ENCODE measurements at places on chromosomes 7 and 10.

DNA sequence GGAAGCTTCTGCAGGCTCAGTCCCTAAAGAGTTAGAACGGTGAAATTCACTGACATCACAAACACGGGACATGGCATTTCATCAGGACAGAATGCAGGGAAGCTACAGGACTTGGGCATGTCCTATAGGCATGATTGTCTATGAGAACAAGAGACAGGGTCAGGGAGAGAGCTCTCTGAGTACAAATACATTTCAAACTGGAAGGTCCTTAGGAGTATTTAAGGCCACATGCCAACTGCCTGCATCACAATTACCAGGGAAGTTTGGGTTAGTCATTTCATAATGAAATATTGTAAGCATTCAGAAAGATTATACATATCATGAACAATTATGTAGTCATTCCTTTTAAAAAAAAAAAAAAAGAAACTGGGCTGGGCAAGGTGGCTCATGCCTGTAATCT is 71.3 kb downstream of the CREB3L2 start:
- peak; percentile 96 for DNase-seq

DNA sequence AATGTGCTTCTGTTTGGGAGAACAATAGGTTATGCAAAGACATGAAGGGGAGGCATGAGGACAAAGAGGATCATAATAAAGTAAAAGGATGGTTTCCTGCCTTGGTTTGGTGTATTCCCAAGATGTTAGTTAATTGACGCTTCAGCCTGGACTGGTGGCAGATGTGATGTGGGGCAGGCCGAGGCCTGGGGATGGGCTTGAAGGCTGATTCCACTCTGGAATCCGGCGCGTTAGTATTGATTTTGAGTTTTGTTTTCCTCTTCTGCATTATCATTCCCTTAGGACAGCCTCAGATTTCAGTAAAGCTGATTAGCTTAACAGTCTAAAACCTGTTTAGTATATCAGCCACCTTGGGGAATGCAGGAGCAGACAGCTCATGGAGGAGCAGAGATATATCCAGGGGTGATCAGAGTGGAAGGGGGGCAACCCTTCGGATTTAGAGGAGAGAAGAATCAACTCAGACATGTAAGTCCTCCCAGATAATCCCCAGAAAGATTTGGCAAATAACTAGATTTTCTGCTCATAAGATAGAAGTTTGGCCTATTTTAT is 159.8 kb upstream of the MTPN start:
- DNase-seq: no peak

GRCh38 chr7:45129181-45129800 is 17.8 kb upstream of the TBRG4 start:
- no peak for DNase-seq

DNA sequence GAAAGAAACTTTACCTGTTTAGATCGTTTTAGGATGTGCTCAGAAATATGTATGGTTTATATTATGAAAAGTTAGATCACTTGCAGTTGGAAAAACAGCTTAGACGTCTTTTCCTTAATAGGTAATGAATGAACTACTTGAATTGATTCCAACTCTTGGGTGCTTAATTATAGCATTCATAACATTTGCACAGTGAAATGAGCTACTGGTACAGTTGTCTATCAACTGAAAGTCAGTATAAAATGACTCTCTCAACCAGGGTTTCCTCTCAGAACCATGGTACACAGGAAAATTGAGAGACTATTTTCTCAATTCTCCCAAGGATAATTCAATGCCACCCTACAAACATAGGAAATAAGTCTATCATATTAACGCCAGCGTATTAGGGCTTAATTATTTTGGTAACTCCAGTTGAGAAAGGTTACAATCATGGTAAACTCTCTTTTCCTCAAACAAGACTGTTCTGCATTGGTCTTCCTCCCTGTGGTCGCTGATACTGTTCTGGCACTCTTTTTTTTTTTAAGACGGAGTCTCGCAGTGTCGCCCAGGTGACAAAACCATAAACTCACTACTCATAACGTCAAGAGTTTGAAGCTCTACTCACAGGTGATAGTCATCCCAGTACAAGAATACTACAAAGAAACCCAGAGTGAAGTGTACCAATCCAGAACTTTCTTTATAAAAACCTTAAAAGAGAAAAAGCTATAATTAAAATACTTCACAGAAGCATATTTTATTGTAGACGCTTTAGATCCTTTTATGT is 2.0 kb downstream of the ANLN start:
- DNase-seq: no peak

DNA sequence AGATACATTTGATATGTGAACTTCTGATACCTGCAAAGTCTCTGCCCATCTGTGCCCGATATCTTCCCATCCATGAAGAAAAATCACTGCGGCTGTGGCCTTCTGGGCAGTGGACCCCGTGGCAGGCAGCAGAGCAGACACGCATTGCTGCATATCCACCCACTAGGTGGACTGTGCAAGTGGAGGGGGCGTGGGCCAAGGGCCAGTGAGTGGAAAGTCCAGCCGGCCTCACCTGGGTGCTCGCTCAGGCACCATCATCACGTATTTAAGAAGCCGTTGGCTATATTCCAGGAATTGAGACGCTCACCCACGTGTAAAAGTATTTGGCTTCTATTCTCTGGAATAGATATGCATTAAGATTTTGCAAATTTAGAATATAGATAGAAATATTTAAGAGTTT is 30.8 kb upstream of the SLC13A1 start:
- DNase-seq: no peak

DNA sequence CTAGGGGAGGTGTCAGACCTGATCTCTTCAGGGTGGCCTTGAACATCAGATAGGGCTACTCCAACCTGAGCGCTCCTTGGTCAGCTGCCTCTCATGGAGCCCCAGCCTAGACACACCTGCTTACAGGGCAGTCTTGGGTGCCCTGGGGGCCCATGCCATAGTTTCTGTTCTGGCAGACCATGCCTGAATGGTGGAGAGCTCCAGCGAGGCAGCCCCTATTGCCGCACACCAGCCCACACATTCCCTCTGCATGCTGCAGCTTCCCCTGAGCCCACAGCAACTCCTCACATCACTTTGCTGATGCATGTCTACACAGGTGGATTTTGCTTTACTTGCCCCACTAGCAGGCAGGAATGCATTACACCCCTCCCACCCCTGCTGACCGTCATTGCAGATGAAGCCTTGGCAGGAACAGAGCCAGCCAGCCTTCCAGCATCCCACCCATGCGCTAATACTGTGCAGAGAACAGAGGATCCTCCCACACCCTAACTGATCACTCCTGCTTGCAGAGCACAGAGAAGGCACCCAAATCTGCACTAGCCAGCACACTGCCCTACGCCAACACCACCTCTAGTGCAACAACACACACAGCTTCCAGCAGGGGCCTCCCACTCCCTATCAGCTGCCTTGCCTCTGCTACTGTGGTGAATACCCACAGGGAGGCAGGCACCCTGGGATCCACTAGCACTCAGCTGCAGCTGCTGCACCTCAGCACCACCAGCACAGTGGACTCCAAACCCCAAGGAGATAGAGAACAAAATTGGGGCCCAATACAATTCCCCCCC is 43.0 kb upstream of the GRM3 start:
- DNase-seq: no peak

DNA sequence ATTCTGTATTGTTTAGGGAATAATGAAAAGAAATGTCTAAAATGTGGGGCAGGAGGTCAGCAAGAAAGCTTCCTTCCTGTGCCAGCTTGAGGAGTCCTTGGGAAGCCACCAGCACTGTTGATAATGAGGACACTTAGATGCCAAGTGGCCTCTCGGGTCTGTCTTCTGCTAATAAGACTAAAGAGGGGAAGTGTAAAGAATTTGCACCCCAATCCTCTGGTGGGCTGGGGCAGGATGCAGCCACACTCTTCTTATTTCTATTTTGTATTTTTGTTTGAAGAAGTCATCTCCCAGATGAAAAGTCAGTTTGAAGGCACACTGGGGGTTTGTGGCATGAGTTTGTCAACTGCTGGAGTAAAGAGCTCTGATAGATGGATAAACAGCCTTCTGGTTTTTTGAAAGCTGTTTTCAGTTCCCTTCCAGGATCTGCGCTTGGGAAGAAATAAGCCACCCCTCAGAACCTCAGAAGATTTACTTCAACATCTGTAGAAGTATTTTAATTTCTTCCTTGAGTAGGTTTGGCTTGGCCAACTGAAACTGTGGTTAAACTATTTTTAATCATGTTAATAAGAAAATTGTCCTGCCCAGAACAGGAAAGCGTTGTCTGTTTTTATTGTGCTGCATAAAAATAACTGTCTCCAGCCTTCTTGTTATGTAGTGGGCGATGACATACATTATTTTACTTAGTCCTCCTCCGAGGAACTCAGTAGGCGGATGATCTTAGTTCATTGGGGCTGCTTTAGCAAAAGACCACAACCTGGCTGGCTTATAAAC is 128.8 kb upstream of the GPR26 start:
- DNase-seq: no peak

DNA sequence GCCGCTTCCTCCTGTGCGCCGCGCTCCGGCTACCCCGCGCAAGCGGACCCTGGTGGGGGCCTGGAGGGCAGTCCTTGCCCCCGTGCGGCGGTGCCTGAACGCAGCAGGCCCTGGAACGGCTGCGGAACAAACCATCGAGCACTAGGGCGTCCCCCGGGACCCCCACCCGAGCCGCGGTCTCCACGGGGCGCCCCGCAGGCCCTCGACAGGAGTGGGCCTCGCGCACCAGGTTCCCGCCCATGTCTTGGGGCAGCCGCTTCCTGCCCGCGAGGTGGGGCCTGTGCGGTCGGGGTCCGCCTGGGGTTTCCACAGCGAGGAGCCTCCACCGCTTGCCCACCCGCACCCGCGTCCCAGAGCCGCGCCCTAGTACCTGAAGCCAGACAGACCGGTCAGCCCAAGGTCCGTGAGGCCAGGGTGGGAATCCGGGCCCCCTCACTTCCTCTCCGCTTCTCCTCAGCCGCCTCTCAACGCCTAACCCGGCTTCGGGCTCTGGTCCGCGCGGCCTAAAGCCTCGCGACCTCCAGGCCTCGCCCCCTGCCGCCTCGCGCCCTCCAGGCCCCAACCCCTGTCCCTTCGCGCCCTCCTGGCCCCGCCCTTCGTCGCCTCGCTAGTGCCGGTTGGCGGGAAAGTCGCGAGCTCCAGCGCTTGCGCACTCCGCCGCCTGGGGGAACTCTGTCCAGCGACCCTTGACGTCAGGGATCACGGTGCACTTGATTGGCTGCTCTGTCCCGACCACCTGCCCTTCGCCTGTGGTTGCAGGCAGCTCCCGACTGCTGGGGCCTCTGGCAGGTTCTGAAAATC is 7.0 kb upstream of the GBX1 start:
- DNase-seq: peak; percentile 38

- DNase-seq: no peak
Observed at GRCh38 chr7:1025743-1026581, 18.4 kb upstream of the GPR146 start.

DNA sequence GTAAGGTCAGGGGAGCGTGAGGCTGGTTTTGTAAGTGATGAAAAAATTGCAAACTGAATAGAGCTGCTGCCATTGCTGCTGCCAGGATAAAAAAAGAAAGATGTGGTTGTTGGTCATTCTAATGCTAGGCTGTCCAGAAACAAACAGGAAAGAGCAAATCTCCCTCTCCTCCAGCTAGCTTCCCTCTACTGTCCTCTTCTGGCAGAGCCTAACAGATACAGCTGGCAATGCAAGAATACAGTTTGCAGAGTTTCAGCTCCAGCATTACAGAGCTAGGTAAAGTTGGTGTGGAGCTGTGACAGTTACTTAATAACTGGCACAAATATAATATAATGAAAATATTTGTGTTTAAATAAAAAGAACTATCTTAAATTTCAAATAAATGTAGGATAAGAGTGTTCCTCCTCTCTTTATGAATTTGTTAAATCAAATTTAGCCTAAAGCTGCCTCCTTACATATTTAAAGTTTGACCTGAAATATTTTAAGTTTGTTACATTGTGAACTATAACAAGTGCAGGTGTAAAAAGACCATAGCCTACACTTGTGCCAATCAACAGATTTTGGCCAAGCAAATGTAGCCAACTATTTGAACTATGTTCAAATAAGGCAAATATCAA is 407.7 kb downstream of the SH2D4B start:
- DNase-seq: no peak

- DNase-seq: peak; percentile 46
Observed at GRCh38 chr7:77940647-77941046, 142.1 kb downstream of the PHTF2 start.

DNA sequence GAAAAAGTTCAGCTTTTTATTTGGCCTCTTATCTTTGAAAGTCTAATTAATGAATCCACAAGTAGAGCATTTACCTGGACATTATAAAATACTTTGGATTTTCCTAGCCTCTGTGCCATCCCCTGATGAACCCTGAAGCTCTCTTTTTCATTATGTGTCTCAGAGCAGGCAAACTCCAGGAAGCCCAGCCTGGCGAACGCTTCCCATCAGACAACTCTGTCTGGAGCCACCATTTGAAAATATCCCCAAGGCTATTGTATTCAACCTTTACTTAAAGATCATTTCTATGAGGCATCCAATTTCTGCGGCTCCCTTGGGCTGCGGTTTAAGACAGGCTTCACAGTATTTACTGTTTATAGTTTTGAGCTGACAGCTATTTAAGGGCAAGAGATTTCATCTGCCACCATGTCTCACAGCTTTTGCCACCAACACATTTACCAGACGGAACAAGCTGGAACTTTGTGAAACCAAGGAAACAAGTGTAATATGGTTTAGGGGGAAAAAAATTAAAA is 257.2 kb upstream of the GLI3 start:
- no peak for DNase-seq

GRCh38 chr10:59303018-59303417 is 59.3 kb downstream of the FAM13C start:
- DNase-seq: no peak

DNA sequence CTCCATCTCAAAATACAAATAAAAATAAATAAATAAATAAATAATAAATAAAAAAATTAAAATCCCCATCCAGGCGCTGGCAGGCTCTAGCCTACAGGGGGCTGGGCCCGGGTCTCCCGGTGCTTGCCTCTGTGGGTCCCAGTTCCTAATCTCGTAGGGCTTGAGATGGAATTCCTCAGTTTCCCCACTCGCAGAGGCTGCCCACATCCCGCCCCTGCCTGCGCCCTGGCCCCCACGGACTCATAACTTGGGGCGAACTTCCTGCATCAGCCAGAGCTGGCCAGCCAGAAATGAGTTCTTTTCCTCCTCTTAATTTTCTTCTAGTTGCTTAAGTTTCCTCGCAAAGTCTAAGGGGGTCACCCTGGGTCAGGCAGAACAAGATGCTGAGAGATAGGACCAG is 22.0 kb upstream of the SRRM3 start:
- no peak for DNase-seq

- no peak for DNase-seq
Observed at GRCh38 chr10:19947215-19947614, 131.0 kb downstream of the PLXDC2 start.
